Stimulated activated CD4-positive, alpha-beta T cell treated with anti-CD3 and anti-CD28 coated beads, TNF-alpha, amount 100 ng/mL, for 4 hours (primary cell): ENCODE measurements at places on chromosomes 7 and 10.

DNA sequence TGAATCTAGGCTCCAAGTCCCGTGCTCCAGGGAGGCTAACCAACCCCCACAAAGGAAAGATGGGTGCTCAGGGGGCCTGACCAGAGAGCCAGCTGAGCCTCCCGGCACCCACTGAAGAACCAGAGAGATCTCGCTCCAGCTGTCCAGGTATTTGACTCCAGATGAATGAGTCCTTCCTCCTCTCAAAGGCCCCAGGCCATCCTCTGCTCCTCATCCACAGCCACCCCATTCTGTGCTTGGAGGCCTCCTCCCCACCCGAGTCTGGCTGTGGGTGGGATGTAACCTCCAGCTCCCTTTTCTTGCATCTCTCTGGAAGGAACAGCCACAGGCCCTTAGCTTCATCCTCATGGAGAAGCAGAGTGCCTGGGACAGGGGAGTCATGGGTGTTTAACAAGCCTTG is 44.6 kb downstream of the VSTM4 start:
- DNase-seq, result no peak

DNA sequence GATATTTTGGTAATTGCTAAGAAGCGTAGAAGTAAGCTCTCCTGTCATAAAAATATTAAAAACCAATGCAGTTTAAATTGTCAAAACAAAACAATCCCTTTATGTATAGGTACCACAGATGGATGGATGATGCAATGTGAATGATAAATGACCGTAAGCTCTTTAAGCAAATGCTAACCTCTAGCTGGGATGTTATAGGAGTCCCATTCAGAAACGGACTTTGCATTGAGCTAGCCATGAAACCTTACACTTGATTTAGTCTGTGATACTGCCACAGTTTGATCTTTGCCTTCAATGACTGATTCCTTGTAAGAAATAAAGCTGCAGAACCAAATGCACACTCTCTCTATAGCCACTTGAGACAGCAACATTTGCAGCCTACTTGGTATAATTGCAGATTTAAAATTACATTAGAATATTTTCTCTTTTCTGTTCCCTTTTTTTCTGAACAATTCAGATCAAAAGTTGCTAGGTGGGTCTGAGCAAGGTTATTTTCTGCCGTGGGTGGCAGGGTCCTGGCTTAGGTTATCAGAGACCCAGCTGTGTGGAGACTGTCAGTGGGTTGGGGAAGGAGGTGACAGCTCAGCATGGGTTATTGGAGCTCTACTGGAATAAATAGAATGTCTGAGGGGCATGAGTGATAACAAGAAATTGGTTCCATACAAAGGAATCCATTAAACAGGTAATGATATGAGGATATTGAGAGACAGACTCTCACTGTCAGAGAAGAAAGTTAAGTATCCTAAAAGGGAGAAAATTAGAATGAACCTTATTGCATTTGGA is 258.8 kb upstream of the CDC14C start:
- no peak for DNase-seq

DNA sequence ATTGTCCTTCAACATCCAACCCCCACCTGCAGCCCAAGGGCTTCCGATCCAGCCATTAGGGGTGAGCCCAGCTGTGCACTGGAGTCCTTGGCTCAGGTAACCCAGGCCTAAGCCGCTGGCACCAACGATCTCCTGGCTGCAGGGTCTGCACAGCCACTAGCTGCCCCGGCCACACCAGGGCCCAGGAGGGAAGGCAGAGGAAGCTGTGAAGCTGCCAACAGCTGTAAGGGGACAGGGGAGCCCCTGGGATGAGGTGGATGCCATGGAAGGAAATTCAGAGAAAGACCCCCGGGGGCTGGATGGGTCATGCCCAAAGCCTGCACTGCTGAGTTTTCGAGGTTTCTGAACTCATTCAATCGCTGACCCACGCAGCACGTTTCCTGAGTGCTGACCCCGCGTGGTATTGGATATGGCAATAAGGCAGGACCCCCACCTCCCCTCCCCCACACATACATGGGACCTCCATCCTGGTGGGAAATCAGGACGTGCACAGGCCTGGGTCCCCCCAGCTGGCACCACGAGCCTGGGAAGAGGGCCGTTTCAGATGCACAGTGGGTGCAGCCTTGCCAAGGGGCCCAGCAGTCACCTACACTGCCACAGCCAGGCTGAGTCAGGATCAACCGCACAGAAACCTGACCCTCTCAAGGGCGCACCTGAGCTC is 170.3 kb downstream of the DIP2C start:
- no peak for DNase-seq

DNA sequence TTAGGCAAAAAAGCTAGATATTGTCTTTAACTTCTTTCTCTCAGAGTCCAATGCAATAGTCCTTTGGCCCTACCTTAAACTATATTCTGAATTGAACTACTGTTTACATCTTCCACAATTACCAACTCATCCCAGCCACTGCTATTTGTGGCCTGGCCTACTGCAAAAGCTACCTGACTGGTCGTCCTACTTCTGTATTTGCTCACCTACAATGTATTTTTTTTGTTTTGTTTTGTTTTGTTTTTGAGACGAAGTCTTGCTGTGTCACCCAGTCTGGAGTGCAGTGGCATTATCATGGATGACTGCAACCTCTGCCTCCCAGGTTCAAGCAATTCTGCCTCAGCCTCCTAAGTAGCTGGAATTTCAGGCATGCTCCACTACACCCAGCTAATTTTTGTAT is 51.2 kb downstream of the ARL4A start:
- no peak for DNase-seq

DNA sequence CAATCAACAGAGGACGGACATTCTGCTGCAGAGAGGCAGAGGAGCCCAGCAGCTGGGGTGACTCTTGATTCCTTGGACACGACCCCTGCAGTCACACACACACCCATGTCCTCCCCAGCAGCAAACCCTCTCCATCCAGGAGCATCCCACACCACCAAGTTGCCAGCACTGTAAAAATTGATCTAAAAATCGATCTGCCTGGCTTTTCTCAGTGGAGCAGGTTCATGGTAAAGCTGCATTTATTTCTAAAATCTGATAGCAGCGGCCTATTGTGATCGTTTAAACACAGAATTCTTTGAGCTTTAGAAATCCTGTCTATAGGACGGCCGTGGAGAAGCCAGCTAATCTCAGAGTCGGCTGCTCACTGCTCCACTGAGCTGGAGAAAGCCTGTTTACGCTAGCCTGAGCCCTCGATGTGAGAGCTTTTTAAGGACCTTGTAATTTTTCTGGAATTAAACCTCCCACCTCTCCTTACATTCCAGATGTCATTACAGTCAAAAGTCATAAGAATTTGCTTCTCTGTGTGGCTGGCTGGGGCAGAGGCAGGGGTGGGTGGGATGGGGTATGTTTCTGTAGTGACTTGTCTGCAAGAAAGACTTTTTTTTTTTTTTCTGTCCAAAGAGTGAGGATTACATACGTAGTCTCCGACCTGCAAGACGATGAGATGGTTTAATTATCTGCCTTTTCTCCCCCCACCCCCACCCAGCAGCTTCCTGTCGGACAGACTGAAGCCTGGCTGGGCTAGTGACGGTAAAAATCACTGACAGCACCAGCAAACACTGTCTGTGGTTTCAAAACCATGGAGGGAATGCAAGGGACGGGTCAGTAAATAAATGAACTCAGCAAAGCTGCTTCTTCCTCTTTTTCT is 31.6 kb downstream of the TRIM8 start:
- DNase-seq, result no peak

DNA sequence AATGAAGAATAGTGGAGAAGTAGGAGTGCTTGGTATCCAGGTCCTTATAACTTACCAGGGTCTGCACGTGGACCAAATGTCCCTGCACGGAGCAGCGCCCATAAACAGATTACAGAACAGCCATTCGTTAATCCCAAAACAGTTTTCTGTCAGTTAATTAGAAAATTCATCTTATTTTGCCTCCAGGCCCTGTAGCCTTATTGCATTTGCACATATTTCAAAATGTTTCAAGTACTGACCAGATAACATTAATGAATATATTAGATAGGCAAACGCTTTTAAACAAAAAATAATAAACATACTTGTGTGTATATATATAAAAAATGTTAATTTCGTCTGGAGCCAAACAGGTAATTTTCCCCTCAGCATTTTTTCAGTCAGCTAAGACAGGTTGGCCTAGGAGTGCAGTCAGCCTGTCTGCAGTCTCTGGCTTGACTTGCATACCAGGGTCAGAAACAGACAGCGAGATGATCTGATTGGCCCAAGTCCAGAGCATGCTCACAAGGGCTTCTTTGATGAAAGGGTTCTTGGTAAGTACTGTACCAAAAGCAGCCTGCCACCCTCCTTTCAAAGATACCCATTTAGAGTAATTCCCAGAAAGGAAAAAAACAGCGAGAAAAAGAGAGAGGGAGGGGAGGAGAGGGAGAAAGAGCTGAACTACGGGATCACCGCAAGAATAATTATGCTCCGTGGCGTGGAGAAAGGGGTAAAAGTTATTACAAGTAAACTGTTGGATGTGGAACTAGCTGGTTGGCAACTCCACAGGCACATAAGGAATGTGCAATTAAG is 194.4 kb upstream of the TCF7L2 start:
- DNase-seq, result no peak

DNA sequence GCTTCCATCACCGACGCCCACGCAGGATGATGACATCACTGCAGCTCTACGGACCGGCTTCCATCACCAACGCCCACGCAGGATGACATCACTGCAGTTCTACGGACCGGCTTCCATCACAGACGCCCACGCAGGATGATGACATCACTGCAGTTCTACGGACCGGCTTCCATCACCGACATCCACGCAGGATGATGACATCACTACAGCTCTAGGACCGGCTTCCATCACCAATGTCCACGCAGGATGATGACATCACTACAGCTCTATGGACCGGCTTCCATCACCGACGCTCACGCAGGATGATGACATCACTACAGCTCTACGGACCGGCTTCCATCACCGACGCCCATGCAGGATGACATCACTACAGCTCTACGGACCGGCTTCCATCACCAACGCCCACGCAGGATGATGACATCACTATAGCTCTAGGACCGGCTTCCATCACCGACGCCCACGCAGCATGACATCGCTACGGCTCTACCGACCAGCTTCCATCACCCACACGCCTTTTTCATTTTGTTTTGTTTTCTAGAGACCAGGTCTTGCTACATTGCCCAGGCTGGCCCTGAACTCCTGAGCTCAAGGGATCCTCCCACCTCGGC is 29.5 kb downstream of the GPER1 start:
- DNase-seq, result no peak

DNA sequence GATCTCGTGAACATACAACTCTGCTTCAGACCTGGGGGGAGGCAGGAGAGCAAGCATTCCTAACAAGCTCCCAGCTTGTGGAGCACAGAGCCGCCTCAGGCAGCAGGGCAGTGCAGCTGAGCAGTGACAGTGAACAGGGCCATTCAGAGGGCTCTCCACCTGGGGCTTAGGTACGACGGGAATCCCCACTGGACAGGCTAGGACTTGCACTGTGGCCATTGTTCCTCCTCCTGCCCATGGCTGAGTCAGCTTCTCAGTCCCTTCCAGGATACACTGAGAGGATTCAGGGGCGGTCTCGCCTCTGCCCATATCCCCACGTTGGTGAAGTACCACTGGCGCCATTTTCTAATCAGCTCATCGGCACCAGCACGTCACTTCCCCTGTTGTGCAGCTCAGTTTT is 71.1 kb downstream of the FIGNL1 start:
- DNase-seq, result no peak

DNA sequence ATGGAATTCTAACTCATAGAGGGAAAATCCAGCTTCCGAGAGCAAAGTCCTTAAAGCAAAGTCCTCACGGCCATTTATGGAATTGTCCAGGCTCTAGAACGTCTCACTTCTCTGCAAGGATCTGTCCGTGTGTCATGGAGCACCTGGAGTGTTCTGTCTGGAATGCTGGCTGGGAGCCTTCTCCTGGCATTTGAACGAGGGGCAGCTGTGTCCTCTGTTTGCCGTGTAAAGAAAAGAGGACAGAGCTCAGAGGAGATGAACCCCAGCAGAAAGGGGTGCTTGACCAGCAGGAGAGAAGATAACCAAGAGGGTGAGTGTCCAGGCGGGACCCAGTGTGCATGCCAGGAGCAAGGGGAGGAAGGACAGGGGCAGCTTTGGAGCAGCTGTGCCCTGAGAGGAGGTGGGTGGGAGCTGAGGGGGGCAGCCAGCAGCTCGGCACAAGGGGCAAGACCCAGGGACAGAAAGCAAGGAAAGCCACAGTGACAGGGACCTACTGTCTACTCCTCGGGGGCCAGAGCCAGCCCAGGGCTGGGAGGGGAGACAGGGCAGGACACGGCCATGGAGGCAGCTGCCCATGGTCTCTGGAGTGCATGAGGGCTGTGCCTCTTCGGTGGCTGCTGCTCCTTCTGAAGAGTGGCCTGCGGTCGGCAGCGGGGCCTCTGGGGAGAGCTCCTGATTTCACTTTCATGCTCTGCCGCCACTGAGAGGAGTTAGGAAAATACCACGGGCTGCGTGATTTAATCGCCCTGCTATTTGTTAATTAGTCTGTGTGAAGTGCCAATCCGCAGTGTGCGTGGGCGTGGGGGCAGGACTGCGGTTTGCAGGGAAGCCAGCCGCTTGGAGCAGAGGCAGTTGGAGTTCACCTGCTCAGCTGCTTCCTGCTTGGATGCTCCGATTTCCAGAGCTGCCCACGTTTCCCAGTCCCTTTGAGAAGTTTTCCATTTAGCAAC is 149.3 kb upstream of the SHH start:
- no peak for DNase-seq

- DNase-seq, result no peak
Measured at GRCh38 chr10:133161486-133162109, 1.6 kb downstream of the KNDC1 start.

GRCh38 chr7:158804335-158804734 is 25.0 kb downstream of the ESYT2 start:
- DNase-seq, result no peak

DNA sequence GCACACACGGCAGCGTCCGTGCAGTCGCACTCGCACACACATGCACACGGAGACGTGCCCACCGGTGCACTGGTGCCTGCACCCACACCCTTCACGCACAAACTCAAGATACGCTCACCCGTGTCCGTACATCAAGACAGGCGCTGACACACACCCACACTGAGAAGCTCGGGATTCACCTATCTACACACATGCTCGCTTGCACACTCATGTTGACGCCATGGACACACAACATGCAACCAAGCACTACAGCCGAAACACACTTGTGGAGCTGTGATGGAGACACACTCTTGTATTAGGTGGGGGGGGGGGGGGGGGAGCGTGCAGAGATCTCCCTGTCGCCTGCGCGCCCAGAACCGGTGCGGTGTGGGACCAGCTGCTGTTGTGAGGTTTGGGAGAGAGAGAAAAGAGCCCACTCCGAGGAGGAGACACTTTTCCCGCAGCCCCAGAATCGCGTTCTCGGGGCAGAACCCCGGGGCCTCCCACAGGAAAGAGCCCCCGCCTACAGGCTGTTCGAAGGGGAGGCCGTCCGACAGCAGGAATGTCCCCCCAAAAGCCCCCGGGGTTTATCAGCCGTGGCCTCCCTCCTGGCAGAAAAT is 605 bp upstream of the NFKB2 start:
- no peak for DNase-seq
